ENCODE measurements at places on chromosomes 13 and 19.
A peak's percentile ranks its signal among the peaks of the same experiment; 100 is the strongest.

GRCh38 chr19:31616031-31616430, 266.8 kb upstream of the TSHZ3 start:
- no peak for DNase-seq

DNA sequence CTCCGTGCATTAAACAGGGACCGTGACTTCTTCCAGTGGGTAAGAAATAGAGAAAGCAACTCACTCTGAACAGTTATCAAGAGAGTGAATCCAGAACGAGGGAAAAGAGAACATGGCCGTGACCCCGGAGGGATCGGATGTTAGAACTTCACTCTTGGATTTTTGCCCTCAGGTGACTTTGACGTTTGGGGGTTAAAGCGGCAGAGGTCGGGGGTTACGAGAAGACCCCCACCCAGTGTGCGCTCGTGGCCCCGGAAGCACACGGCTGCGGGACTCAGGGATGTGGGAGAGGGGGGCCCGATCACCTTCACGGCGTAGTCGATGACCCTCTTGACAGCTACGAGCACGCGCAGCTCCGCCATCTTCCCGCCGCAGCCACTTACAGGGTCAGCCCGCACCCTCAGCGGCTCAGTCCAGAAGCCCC, at the start of gene ETFB:
Gene ETFB, minus strand, starts transcription at position 424 of the 424 bp plus-strand sequence. Its CDS starts 62 bp downstream, at position 362.
- no peak for DNase-seq

- DNase-seq = no peak
Measured at GRCh38 chr19:29886586-29886985, 55.5 kb upstream of the URI1 start.

GRCh38 chr13:30868799-30869470, 37.1 kb upstream of the MEDAG start:
- peak; percentile 25 for DNase-seq

- DNase-seq = no peak
Measured at GRCh38 chr13:100436099-100436498, 152.5 kb downstream of the GGACT start.

- DNase-seq = no peak
Measured at GRCh38 chr13:96696389-96696900, 297.8 kb downstream of the OXGR1 start.

GRCh38 chr13:63541336-63541735, 2125.7 kb upstream of the PCDH20 start:
- peak; percentile 3 for DNase-seq

DNA sequence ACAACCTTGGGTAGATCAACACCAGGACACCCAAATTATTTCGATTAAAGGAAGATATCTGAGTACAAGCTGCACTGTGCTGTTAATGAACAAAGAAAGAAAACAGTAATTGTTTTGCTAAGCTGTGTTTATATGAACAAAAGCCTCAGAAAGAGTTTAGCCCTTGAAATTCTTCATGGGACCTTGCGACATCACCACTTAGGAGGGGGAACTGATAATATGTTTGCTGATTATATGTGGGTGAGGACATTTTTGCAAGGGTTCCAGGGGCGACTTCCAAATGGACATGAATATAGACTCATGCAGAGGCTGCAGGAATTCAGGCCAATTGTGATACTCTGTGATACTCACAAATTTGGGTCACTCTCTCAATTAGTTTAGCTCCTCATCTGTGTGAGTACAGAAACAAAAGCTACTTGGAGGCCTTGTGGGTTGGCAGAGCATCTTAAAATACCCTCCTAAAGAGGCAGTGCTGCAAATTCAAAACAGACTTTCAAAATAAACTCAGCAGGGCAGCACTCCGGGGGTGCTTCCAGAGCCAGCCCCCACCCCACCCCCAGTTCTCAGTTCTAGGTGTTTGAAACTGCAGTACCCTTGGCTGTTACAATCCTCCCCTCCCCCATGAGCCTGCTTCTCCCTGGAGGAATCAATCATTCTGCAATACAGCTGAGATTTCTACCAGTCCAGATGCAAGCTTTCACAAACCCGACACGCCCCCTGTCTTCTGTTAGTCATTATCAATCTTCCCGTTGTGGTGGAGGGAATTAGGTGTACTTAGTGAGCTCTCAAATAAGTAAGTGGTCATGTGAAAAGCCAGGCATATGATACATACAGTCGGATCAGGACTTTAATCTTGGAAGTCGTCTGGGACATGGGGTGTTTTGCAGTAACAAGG, 97.0 kb upstream of the MBNL2 start:
- peak; percentile 60 for DNase-seq

DNA sequence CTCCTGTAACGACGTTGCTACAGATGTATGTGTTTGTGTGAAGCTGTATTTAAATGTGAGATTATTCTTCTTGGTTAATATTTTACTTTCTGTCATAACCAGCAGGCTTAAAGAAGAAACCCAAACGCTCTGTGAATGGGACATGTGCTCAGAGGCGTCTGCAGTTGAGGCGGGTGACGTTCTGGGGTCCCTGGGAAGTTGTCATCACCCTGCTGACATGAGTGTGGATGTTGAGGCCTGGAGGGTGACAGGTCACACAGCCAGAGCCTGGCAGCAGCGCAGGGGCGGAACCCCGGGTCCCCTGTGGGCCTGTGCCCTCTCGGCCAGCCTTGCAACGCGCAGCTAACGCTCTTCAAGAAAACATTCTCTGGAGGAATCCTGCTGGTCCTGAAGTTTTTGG, 16.6 kb downstream of the RASA3 start:
- no peak for DNase-seq

DNA sequence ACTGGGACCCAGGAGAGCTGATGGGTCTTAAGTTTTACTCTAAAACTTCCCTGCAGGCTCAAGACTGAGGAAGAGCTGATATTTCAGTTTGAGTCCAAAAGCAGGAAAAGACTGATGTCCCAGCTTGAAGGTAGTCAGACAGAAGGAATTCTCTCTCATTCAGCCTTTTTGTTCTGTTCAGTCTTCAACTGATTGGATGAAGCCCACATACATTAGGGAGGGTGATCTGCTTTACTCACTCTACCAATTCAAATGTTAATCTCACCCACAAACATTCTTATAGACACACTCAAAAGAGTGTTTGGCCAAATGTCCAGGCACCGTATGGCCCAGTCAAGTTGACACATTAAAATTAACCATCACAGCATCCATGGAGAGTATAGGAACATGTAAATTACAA, 173.5 kb downstream of the KCNRG start:
- DNase-seq = no peak

- peak; percentile 25 for DNase-seq
Measured at GRCh38 chr13:49997955-49998354, 1.1 kb downstream of the TRIM13 start.

- DNase-seq = no peak
Measured at GRCh38 chr19:2927032-2927430, 17.7 kb downstream of the ZNF77 start.

DNA sequence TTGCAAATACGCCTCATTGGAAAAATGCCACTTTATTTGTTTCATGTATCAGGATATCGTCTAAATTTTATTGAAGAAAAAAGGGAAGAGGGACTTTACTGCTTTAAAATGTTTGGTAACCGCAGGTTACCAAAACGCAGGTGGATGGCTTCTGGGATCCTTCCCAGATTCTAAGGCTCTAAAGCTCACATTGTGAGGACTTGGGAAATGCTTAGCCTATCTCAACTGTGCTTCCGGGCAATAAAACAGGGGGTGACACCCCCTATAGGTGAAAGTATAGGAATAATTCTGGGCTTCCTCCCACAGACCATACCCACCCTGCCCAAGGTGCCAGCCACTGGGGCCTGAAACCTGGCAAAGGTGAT, 73.2 kb upstream of the IPO5 start:
- peak; percentile 26 for DNase-seq

DNA sequence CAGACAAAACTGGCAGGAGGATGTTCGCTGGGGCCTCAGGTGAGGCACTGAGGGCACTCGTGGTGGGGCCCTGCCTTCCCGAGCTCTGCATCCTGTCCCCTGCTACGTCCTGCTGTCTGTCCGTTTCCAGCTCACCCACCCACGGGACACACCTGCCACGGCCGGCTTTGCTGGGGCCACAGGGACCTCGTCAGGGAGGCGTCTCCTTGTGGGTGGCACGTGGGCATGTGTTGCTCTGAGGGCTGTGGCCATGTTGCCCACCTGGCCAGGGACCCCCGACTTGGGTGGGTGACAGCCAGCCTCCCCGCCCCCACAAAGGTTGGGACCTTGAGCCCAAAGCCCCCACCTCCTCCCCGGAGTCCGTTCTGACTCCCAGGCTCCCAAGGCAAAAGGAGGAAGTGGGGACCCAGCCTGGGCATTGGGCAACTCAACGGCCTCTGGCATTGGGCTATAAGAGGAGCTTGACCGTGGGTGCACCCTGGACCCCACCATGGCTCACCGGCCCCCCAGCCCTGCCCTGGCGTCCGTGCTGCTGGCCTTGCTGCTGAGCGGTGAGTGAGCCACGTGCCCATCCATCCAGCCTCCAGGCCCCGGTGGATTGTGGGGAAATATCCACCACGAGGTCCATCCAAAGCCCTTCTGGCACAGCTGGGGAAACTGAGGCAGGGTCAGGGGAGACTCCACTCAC, at the start of gene PRTN3:
Gene PRTN3, plus strand, starts transcription at position 481 of the 688 bp plus-strand sequence. Its CDS starts 10 bp downstream, at position 491.
- DNase-seq = no peak

- peak; percentile 28 for DNase-seq
Measured at GRCh38 chr19:4007836-4008539, 452 bp downstream of the PIAS4 start.

- peak; percentile 80 for DNase-seq
Measured at GRCh38 chr13:26605845-26606244, 48.4 kb downstream of the WASF3 start.

DNA sequence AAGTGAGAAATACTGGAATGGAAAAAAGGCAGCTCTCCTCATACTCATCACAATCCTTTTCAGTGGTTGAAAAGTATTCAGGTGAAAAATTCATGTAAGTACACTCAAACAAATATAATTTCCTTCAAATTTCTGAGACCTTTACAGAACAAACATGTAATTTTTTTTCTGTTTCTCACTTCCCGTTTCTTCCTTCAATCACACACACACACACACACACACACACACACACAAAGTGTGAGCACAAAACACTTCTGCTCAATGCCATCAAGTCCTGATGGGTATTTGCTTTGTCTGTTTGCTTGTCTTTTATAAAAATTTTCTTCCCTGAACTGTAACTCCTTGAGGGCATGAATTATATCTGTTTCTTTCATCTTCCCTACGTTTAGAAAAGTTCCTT, 110.6 kb downstream of the LIG4 start:
- DNase-seq = no peak

GRCh38 chr13:76016799-76017400, 380.8 kb downstream of the LMO7 start:
- DNase-seq = peak; percentile 67

DNA sequence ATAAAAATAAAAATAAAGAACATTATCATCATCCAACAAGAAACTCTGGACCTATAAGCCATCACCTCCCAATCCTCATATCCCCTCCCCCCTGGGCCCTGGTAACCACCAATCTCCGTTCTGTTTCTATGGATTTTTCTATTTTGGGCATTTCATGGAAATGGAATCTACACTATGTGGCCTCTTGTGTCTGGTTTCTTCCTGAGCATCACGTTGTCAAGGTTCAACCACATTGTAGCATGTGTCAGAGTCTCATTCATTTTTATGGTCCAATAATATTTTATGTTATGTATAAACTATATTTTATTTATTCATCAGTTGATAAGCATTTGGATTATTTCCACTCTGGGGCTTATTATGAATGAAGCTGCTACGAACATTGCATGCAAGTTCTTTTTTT, 26.9 kb downstream of the SULT2B1 start:
- no peak for DNase-seq

DNA sequence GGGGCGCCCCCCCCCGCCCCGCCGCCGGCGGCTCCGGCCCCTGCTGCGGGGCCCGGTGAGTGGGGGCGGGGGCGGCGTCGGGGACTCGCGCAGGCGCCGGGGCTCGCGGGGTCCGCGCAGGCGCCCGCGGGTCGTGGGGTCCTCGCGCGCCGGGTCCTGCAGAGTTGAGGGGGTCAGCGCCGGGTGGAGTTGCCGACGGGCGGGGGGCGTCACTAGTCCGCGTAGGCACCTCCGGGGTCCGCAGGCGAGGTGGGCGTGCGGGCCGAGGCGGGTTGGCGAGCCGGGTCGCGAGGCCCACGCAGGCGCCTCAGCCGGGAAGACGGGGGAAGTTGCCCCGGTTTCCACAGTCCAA, 365 bp downstream of the PPP6R1 start:
- DNase-seq = no peak

- DNase-seq = no peak
Measured at GRCh38 chr19:48742096-48742495, 1.7 kb upstream of the RASIP1 start.

DNA sequence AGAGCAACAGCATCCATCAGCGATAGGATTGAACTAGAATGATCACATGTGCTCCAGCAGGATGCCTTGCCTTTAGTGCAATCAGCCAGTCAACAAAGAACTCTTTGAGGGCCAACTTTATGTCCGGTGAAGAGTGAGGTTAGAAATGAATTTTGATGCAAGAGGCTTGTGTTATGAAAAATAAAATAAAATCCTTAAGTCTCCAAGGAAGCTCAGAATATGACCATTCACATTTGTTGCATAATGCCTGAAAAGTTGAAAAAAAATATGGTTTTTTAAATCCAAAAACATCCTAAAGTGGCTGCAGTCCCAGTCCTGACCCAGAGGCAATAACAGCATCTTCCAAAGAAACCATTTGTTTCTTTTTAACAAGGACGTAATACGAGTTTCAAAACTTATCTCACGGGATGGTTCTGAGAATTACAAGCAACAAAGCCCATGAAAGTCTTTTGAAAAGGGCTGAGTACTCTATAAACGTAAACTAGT, 61.3 kb downstream of the DCLK1 start:
- DNase-seq = no peak

- no peak for DNase-seq
Measured at GRCh38 chr13:34628209-34628682, 313.8 kb upstream of the NBEA start.

GRCh38 chr13:49869519-49869918, 66.6 kb downstream of the SPRYD7 start:
- peak; percentile 61 for DNase-seq

DNA sequence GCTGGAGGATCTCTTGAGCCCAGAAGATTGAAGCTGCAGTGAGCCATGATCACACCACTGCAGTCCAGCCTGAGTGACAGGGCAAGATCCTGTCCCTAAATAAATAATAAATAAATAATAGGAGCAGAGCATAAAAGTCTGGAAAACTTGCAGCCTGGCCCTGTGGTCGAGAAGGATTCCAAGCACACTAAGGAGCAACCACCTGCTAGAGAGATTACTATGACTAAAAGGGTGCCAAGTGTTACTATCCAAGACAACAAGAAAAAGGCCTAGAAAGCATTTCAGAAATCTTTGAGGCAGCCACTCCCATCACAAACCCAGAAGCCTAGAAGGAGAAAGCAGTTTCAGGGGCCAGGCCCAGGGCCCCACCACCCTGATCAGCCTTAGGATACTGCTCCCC, 46.1 kb downstream of the LHFPL6 start:
- DNase-seq = no peak

Measured in mesendoderm (in vitro differentiated cells).